NCI-H2081 treated with DMSO at 0.1 percent for 48 hours (cell line): ENCODE measurements at places on chromosomes 11 and 22.

DNA sequence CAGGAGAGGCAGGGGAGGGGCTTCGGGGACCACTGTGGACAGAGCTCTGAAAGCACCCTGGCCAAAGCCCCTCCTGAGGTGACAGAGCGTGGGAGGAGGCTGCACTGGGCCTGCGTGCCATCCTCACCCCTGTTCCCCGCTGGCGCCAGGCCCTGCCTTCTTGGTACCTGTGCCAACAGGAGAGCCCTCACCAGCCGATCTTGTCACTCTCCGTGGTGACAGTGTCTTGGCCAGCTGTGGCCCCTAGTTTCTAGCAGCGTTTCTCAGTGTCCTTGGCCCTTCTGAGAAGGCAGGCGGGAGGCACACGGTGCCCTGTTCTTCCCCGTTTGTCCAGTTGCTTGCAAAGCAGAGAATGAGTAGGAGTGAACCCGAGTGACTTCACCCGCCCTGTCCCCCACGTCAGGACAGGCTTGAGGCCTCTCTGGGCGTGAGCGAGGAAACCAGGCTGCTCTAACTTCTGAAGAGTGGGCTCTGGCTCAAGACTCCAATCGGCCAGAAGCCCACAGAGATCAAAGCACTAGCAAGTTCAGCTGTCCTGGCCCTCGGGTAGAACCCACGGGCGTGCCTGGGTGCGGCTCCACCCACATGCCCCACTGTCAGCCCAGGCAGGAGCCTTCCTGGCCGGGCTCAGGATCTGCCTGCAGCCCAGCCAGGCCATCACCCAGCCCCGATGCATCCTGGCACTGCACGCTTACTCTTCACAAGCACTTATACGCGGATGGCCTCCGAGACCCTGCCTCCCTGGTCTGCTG is 60.2 kb upstream of the EMID1 start:
- DNase-seq: no peak

DNA sequence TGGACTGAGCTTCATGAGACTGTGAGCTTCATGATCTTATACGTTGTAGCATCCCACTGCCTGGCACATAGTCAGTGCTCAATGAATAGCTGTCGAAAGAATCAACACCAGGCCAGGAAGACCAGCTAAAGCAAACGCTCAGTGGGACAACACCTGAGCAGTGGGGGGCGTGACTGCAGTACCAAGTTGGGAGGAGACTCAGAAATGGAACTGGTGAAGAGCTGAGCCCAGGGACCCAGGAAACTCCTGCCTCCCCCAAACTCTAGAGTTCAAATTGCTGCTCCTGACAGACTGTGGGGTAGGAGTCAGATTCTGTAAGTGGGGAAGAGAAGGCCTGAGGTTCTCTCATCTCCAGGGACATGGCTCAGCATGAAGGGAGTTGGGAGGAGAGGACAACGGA is 59.3 kb downstream of the MORC2 start:
- DNase-seq: no peak

DNA sequence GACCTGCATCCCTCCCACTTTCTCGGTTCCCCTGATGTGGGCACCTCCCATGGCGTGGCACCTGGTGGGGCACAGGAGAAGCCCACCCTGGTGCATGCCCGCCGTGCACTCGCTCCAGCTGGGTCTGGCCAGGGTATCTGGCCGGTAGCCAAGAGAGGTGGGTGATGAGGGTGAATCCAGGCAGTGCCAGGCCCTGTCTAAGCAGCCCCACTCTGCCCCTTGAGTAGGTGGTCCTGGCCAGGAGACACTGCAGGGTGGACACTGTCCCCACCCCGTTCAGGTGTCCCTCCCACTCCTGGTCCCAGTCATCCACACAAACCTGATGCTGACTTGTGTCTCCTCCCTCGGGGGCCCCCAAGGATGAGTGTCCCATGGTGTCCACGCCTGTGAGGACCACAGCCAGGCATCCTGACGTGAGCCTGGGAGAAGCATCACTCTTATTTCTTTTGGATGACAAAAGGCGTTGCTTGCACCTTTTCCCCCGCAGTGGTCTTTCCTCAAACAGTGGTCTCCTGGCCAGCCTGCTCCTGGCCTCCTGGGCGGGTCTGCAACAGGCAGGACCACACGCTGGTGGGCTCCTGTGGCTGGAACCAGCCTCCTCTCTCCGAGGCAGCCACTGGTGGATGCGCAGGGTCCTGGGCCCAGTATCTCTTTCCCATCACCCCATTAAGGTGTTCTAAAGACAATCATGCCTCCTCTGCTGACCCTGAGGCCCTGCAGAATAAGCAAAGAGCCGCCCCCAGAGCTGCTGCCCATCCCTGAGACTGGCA is 922.3 kb downstream of the BRD1 start:
- DNase-seq: no peak

DNA sequence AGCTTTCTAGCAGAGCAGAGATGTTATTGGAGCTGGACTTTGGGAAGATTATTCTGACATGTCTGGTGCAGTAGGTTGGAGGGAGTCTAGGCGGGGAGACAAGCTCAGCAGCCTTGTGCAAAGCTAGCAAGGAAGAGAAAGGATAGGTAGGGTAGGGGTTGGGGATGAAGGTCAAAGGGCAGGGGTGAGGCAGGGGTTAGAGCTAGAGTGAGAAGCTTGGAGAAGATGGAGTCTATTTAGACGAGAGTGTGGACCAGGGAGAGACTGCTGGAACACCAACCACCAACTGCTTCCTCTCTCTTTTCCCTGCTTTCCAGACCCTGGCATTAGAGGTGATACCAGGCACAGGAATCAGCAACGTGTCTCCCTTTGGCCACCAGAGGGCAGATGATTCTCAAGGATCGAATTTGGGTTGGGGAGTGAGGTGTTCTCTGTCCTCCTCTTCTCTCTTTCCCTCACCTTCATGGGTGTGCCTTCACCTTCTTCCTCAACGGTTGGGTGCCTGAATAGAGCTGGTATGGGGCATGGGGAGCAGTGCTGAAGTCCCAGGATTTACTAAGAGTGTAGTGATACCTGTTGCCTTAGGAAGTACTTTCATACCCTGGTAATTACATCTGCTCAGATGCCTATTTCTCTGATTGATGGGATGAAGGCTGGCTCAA is 1.8 kb upstream of the MARK2 start:
- DNase-seq: peak; percentile 33

DNA sequence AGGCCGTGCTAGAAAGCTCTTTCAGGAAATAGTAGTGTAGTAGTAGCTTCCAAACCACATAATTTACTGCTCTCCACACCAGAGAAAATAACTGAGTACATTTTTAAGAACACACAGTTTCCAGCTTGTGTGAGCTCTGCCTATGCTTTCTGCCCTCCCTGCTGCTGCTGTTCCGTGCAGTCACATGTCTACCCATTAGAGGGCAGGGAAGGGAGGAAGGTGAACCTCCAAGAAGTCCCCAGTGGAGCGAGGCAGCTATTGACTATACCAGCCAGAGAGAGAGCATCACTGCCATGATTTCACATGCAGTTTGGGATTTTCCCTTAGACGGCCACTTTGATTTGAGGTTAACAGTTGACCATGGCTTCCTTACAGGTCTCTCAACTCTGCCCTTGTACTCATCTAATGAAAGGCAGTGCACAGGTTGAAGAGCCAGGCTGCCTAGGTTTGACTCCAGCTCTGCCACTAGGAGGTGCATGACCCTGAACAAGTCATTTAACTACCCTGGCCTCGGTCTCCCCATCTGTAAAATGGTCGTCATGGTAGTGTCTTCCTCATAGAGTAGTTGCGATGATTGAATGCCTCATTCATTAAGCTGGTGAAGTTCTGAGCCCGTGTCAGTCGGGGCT is 19.7 kb upstream of the CTTN start:
- no peak for DNase-seq

GRCh38 chr22:35170716-35171697 is 86.3 kb upstream of the HMGXB4 start:
- no peak for DNase-seq

- DNase-seq: no peak
These were observed 533.9 kb upstream of the CCDC90B start for GRCh38 chr11:83819931-83820549.

DNA sequence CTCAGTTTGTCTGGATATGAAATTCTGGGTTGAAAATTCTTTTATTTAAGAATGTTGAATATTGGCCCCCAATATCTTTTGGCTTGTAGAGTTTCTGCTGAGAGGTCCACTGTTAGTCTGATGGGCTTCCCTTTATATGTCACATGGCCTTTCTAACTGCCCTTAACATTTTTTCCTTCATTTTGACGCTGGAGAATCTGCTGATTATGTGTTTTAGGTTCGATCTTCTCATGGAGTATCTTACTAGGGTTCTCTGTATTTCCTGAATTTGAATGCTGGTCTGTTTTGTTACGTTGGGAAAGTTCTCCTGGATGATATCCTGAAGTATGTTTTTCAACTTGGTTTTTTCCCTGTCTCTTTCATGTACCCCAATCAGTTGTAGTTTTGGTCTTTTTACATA is 22.8 kb downstream of the OR52A5 start:
- DNase-seq: no peak

- no peak for DNase-seq
These were observed 72.2 kb upstream of the BID start for GRCh38 chr22:17846326-17846992.

GRCh38 chr22:27557286-27558008 is 244.1 kb downstream of the MN1 start:
- no peak for DNase-seq
